ENCODE measurements at places on chromosomes 7 and 10.

- DNase-seq: no peak
Observed at GRCh38 chr10:12877150-12877549, 124.4 kb downstream of the CCDC3 start.

- no peak for DNase-seq
Observed at GRCh38 chr10:60962946-60963345, 19.0 kb upstream of the RHOBTB1 start.

DNA sequence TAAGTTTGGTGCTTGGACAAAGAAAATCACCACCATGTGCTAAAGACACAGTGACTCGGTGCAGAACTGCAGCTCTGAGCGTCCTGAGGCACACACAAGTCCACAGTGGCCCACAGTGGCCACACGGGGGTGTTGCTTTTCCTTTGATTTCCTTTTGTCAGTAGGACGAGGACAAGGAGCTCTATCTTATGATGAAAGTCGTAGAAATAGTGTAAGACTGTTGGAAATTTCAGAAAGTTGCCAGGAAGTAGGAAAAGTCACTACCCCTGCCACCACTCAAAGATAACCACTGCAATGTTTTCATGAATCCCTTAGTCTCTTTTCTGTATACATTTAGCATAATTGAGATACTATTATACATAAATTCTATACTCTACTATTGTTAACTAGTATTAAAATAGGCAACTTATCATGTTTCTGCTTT is 146.0 kb downstream of the TNS3 start:
- peak; percentile 27 for DNase-seq

DNA sequence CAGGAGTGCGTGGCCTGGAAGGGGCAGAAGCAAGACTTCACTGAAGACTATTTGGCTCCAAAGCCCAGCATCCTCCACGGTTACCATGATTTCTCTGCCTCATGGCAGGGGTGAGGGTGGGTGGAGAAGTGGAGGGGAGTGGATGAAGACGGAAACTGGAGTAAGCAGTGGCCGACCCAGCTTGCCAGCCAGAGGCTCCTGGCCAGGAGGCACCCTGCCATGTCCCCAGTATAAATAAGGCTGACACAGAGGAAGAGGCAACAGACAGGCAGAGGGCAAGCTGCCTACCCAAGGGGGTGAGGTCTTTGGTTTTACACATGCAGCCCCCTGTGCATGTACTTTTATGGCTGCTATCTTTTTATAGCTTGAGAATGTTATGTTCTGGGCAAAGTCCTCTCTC is 102.6 kb upstream of the TBX20 start:
- DNase-seq: no peak

Data from activated CD4-positive, alpha-beta T cell treated with anti-CD3 and anti-CD28 coated beads for 36 hours (primary cell).